ENCODE measurements at places on chromosomes 4 and X.
A peak's percentile ranks its signal among the peaks of the same experiment; 100 is the strongest.

GRCh38 chr4:109969919-109970318 is 57.2 kb downstream of the EGF start:
- no peak for DNase-seq

- DNase-seq: no peak
These were observed 25.0 kb downstream of the UTP14A start for GRCh38 chrX:129930941-129931410.

DNA sequence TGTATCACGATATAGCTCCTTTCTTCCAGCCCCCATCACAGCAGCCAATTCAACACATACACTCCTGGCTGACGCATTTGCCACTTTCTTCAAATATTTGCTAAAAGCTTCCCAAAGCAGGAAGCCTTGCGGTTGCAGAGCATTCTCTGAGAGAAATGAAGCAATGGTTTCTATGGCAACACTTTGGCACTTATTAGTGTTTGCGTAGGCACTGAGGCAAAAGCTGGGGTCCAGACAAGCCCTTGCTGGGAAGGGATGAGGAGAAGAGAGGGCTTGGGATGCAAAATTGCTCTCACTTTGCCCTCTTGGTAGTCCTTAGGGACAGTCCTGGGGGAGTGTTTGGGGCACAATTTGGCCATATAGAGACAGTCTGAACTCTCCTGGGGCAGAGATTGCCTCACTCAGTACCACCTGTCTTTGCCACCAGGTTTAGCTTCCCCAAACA is 55.0 kb upstream of the PAK3 start:
- no peak for DNase-seq

- no peak for DNase-seq
These were observed 81.5 kb downstream of the SORCS2 start for GRCh38 chr4:7273738-7274297.

DNA sequence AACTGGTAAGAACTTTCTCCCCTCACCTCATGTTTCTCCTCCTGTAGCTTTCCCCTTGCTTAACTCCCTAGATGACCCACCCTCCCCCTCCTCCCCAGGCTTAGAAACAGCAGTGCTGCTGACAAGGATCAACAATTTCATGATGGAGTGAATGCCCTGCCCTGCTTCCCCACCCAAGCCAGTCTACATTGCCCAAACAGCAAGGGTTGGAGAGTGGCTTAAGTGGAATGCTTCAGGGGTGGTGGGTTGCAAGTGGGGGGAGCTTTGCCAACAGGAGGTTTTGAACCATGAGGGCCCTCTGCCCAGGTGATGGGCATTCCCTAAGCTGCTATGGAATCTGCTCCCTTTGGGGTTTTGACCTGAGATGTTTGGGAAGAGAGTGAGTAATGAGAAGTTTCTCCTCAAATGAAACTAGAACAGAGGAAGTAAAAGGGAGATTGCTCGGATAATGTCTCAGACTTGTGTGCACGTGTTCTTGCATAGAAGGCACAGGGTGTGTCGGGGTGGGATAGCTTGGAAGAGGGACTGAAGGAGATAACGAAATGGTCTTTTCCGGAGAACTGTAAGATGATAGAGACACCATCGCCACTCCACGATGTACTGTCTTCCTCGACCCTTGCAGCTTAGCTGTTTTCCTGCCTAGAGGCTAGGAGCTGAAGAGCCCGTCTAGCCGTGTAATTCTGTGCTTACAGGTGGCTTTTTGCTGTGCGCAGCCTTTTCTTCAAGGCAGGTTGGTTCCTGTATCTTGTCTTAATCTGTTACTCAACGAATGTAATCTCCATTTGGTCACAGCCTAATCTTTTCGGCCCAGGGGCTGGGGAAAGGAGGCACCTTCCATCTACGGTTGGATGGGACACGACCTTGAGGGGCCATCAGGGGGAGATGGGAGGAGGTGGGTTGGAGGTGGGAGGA is 10.1 kb downstream of the GDPD2 start:
- DNase-seq: no peak

GRCh38 chr4:40055863-40056715 is 561 bp upstream of the N4BP2 start:
- DNase-seq: peak; percentile 63

GRCh38 chr4:163694385-163694784 is 199.9 kb downstream of the TMA16 start:
- DNase-seq: no peak

GRCh38 chr4:184816962-184817361 is 8.8 kb downstream of the ACSL1 start:
- no peak for DNase-seq

DNA sequence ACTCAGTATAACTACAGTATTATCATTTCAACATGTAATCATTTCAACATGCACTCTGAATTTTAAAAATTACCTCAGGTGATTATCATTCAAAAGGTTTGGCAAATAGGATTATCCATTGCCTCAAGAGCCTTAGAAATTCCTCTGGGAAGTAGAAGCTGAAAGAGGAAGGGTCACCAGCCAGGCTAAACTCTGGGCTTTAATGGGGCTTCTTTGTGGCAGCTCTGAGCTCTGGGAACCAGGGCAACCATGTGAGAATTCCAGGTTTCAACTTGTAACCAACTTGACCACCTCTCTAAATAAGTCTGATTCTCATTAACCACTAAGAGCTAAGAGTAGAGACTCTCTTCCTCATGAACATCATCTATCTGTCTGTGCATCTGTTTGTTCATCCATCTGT is 117.2 kb upstream of the MED14 start:
- no peak for DNase-seq

GRCh38 chr4:179709961-179710624 is 2267.9 kb upstream of the AGA start:
- no peak for DNase-seq

GRCh38 chrX:154696676-154697045 is 43.3 kb upstream of the CTAG2 start:
- DNase-seq: no peak

DNA sequence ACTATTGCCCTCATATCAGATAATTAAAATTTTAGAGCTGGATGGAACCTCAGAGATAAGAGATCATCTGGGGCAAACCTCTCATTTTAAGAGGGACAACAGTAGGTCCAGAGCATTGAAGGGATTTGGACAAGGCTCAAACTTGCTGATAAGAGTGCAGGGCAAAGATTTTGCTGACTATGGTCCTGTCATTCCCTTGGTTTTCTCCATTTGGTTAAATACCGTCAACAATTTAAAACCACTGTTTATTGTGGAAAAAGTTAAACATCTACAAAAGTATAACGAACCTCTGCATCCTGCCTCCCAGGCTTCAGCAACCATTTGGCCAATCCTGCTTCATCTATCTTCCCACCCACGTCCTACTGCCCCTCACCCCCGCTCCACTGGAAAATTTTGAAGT is 10.7 kb upstream of the KIT start:
- DNase-seq: no peak

- no peak for DNase-seq
These were observed 261.7 kb upstream of the GNPDA2 start for GRCh38 chr4:44988011-44988410.

GRCh38 chr4:91359041-91360031 is 944.4 kb upstream of the GRID2 start:
- no peak for DNase-seq

- no peak for DNase-seq
These were observed 1614.6 kb downstream of the PCDH7 start for GRCh38 chr4:32334759-32335158.

DNA sequence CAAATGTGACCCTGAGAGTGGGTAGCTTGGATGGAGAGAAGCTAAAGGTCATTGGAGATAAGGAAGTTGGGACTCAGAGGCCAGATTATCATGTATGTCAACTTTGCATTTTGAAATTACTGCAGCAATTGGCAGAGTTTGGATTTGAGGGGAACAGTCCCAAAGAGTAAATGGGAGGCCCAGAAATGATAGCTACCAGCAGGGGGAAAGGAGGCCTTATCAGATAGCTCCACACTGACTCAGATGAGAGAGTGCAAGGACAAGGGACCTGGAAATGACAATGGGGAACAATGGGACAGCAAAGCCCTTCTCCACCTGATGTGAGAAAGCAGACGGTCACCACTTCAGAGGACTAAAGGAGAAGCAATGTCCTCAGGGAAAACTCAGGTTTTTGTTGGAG is 201.5 kb upstream of the JADE1 start:
- DNase-seq: no peak

DNA sequence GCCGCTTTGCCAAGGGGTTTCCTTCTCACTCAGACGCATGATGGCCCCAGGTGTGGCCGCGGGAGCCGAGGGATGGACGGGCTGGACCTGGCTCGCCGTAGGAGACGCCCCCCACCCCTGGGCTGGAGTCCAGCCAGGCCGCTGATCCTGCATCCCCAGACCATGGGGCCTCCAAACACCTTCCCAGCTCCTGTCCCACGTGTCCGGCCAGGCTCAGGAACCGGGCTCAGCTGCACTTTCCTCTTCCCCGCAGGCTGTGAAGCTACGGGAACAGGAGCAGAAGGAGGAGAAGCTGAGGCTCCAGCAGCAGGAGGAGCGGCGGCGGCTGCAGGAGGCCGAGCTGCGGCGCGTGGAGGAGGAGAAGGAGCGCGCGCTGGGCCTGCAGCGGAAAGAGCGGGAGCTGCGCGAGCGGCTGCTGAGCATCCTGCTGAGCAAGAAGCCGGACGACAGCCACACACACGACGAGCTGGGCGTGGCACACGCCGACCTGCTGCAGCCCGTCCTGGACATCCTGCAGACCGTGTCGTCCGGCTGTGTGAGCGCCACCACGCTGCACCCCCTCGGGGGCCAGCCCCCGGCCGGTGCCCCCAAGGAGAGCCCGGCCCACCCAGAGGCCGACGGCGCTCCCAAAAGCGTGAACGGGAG is 9.1 kb downstream of the AKAP17A start:
- DNase-seq: no peak

DNA sequence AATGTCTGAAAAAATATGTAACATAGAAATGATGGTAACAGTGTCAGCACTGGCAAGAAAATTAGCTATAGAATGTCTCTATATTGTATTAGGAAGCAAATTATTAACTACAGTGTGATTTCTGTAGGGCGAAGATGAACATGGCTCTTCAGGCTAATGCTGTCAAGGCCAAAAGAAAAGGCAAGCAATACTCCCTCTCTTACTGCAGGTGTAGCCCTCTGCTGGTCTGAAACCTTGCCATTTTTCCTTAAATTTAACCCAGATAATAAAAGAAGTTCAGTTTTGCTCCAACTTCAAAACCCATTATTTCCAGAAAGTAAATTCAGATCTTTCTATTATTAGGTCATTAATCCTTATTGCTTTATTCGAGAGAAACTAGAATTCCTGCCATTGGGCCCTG is 215.9 kb downstream of the LRBA start:
- no peak for DNase-seq

DNA sequence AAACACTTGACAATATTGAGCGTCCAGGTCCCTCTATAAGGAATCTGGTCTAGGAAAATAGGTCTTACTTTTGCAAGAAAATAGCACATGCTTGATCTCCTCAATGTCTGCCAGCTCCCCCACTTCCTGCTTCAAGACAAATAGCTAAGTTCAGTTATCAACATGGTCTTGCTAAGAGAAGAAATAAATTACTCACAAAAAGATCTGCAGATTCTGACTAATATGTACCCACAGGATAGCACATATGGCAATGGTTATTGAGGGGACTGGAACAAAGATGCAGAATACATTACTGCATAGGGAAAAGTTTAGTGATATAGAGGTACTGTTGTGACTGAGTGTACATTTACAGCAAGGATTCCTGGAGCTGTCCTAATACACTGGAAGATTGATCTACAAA is 457.5 kb upstream of the GRID2 start:
- no peak for DNase-seq

- no peak for DNase-seq
These were observed 108.6 kb downstream of the TBL1X start for GRCh38 chrX:9573282-9574106.

DNA sequence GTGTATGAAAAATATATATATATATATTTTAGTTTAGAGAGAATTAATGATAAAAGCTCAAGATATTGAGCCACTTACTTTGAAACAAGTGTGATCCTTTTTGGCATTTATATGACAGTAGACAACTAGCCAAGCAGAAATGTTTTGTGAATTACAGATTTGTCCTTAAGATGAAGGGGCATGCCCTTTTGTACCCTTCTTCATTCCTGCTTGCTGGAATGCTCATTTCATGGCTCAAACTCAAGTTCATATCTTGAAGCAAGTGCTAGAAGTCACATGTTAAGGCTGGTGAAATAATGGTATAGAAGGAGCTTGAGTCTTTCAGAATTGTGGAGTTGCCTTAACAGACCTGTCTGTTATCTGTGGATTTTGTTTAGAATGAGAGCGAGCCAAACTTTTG is 203.0 kb downstream of the BMPR1B start:
- DNase-seq: no peak

- DNase-seq: no peak
These were observed 930.4 kb downstream of the DMD start for GRCh38 chrX:32280921-32281320.

DNA sequence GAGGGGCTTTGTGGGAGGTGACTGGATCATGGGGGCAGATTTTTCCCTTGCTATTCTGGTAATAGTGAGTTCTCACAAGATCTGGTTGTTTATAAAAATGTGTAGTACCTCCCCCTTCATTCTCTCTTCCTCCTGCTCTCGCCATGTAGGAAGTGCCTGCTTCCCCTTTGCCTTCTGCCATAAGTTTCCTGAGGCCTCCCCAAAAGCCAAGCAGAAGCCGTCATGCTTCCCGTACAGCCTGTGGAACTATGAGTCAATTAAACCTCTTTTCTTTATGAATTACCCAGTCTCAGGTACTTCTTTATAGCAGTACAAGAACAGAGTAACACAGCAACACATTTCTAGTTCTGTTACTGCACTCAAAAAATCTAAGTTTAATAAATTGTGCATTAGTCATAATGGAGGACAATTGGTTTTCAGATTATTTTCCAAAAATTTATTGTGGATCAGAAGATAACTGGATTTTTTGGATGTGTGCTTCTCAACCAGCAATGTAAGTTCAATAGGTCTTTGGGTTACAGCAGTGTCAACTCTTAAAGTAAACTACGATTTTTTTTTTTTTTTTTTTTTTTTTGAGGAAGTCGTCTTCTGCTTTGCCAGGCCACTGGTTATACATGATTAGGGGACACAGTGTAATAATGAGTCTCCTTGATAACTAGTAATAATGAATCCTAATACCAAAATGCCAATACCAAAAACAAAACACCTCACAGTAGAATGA is 69.9 kb downstream of the CHIC2 start:
- no peak for DNase-seq

DNA sequence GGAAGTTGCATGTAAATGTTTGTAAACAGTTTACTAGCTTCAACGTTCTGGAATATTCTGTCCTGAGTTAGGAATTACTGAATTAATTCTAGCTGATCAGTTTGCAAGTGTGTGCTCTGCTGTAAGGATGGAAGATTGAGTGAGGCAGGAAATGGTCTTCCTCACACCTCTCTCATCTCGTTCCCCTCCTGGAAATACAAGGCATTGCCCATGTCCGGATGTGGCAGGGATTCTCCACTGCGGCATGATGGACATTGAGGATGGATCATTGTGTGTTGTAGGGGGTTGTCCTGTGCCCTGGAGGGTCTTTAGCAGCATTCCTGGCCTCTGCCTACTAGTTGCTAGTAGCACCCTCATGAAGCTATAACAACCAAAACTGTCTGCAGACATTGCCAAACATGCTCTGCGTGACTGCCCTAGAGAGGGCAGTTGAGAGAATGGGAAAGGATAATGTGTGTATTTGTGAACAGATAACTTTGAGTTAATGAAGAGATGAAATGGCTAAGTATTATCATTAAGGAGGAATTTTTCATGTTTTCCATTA is 12.6 kb downstream of the CA5B start:
- no peak for DNase-seq
